Spleen (tissue), 13 donors: ENCODE measurements at places on chromosomes 4 and X. TPM values are rescaled to one million over a fixed set of nuclear protein-coding genes. Genes with fewer than 3 reads are reported as not detected.

The SYTL4 gene
- total RNA-seq, result 13.5 TPM

The TRIM61 gene
- 1.7 TPM for total RNA-seq

GRCh38 chrX:43002526-43003203, 224.7 kb upstream of the PPP1R2C start:
- DNase-seq, result no peak

DNA sequence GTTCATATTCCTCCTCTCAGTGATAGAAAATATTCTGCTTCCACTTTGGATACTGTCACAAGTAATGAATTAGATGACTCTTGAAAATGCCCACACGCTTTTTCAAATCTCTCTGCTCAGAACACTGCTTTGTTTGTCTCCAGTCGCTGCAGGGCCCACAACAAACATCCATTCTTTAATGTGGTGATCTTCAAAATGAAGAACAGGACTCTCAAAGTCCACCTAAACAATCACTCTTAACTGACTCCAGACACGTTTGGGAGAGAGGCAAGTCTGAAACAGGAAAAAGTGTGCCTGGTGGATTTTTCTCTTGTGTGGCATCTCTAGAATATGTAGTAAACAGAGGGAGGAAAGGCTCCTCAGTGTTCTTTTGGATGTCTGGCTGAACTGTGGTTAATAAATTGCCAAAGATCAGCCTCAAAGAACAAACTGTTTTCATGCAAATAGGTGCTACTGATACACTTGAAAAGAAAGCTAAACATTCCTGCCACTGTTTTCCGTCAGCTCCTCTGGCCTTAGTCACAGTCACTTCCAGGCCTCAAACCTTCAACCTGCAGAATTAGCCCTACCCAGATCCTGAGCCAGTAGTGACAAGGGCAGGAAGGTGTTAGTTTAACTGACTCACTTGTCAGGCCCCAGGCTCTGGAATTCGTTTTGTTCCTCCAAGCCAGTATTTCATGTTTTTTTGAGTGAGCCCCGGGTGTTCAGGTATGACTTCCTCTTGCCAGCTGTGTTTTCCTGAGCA, 259.6 kb upstream of the GPC4 start:
- DNase-seq, result no peak

DNA sequence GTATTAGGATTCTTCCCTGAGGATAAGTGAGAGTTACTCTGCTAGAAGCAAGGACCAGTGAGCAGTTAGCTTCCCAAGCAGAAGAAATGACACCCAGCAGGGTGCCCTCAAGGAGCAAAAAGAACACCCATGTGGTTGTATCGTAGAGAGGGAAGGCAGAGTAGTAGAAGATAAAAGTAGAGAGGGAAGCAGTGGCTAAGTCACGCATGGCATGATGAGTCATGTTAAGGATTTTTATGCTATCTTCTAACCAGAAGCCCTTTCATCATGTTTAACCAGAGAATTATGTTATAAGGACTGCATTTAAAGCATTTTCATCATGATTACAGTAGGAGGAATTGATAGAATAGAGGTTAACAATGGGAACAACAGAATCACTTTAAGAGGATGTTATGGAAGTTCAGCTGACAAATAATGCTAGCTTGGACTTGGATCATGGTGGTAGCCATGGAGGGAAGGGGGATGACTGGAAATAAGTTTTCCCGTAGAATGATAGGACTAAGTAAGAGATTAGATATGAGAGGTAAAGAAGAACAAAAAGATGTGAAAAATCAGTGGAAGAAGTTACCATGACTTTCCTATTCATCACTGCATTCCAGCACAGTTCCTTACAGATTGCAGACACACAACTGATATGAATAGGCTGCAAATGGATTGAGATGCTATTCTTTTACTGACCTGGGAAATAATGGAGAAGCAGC, 383.5 kb upstream of the INTU start:
- DNase-seq, result no peak

GRCh38 chrX:23673108-23673507, 5.8 kb downstream of the PRDX4 start:
- no peak for DNase-seq
